ENCODE measurements at places on chromosomes 1 and 21. TPM values are rescaled to one million over a fixed set of nuclear protein-coding genes. Genes with fewer than 3 reads are reported as not detected.

Gene FAM163A
- total RNA-seq = 3.6 TPM

Gene FLVCR1
- 32.3 TPM for total RNA-seq

Gene AMPD1
- total RNA-seq = not detected

Gene FMO2
- total RNA-seq = 15.4 TPM

Gene CNKSR1
- total RNA-seq = not detected

Gene KIAA1614
- total RNA-seq = 17.6 TPM

Data from umbilical cord (tissue), 2 donors.